ENCODE measurements at places on chromosomes 3 and 15. TPM values are rescaled to one million over a fixed set of nuclear protein-coding genes. Genes with fewer than 3 reads are reported as not detected.

The LXN gene
- 39.6 TPM for total RNA-seq

The NR2E3 gene
- total RNA-seq: not detected

The ZWILCH gene
- total RNA-seq: 23.7 TPM

The UBAP1L gene
- not detected for total RNA-seq

The PSTPIP1 gene
- 0.19 TPM for total RNA-seq

The KIF7 gene
- 3.3 TPM for total RNA-seq

The TM2D3 gene
- total RNA-seq: 50.3 TPM

The SLCO3A1 gene
- 7.2 TPM for total RNA-seq

The RHOV gene
- 0.41 TPM for total RNA-seq

The SPRED1 gene
- 15.6 TPM for total RNA-seq

The MAN2C1 gene
- 23.4 TPM for total RNA-seq

The MINAR1 gene
- 1.3 TPM for total RNA-seq

The TGM5 gene
- not detected for total RNA-seq

The CPEB1 gene
- total RNA-seq: 6.6 TPM

All from H4 (cell line).